ENCODE measurements at places on chromosomes 6 and 20.
A peak's percentile ranks its signal among the peaks of the same experiment; 100 is the strongest.

- DNase-seq, result no peak
Observed at GRCh38 chr6:130754786-130755367, 72.3 kb upstream of the SMLR1 start.

- no peak for DNase-seq
Observed at GRCh38 chr6:16474772-16475493, 236.5 kb downstream of the GMPR start.

DNA sequence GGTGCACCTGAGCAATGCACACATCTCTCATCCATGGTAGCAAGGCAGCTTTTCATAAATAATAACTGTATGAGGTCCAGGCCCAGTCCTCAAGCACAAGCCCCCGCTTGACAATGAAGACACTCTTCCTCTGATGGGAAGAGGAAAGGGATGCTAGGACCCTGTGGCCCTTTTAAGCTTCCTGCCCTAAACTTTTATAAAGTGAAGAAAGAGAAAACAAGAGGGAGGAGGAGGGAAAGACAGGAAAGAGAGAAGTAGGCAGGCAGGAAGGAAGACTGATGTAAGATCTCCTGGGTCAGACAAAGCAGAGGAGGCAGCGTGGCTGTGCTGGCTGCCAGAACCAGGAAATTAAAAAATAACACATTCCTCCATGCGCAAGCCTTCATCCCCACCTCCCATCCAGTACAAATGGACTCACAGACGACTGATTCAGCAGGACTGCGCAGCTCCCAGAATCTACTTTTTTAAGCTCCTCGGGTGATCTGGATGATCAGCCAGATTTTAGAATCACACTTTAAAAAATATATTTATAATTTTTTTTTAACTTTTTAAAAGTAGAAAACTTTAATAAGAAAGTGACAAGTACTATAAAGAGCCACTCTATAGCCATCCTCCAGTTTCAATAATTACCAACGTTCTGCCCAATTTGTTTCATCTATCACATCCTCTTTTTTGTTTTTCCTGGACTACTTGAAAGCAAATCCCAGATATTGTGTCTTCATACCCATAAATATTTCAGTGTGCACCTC lies 16.5 kb downstream of the TNFAIP3 start:
- DNase-seq, result no peak

DNA sequence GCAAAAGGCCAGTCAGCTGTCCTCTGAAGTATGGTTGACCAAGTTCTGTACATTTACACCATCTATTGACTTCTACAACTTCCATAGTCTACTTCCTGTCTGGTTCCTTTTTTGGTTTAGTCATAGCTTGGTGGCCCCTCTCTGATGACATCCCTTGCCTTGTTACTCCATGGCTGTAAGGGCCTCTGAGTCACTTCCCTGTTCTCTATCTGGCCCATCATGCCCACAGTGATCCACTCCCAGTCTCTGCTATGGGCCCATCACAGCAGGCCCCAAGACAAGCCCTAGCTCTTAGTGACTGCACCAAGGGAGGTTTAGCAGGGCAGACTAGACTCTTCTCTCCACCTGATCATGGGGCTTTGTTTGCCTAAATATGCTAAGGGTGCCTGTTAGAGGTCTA lies 441.6 kb downstream of the HACE1 start:
- DNase-seq, result no peak

DNA sequence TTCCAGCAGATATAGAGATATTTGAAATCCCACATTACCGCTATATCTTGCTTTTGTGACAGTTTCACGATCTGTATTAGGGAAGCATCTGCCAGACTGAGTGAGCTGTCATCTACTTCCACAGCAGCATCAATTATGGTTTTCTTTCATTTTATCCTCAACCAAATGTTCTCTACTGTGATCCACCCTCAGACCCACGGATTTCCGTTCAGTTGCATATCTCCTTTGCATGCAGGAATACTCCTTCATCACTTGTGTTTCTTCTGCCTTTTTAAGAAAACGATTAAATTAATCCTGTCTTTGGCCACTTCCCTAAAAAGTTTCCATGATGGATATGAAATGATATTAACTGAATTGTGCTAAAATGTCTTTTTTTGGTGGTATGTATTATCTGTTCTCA lies 262.1 kb upstream of the ADGRB3 start:
- DNase-seq, result no peak

DNA sequence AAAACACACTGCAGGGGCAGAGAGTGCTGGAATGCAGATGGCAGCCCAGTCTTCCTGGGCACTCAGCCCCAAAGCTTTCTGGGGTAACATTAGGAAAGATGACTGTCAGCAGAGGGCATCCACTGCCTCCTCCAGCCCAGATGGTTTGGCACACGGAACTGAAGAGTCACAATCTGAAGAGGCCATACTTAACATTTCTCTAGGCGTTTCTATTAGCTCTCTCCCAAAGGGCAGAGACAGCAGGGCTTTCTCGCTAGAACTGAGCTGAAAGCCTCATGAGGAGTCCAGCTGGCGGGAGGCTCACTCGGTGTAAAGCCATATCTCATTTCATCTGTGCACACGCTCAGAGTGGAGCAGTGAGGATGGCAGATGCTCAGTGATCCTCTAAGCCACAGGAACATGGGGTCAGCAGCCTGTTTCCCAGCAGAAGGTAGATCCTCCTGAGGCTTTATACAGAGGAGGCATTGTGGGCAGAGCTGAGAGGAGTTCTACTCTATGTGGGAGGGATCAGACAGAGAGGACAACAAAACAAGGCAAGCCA lies 28.1 kb downstream of the ALDH8A1 start:
- DNase-seq, result no peak

DNA sequence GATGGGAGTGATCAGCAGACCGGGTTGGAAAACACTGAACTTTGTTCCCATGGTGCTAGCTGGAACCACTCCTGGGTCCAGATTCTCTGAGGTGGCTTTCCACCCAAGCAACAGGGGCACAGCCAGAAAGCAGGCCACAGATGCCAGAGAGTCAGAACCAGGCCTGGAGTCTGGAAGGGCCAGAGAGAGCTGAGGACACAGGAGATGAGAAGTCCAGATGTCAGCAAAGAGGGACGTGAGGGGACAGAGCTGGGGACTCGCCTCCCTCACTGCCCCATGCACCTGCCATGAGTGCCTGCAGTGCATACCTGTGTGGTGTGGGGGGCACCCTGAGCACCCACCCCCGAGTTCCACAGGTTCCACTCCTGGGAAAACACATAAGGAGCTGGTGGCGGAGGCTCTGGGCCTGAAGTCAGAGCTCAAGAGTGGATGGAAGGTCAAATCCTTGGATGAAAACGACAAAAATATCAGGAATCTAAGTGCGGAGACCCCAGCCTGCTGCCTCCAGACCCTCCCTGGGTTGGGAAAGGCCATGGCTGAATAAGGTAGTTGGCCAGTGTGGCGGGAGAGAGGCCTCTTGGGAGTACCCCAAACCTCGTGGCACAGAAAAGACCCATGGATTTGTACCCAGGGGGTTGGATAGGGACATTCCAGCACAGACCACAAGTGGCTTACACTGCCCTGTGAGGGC lies 224.2 kb downstream of the SYNDIG1 start:
- DNase-seq, result no peak

GRCh38 chr6:35967076-35967774 lies 46.3 kb upstream of the SRPK1 start:
- DNase-seq, result no peak

DNA sequence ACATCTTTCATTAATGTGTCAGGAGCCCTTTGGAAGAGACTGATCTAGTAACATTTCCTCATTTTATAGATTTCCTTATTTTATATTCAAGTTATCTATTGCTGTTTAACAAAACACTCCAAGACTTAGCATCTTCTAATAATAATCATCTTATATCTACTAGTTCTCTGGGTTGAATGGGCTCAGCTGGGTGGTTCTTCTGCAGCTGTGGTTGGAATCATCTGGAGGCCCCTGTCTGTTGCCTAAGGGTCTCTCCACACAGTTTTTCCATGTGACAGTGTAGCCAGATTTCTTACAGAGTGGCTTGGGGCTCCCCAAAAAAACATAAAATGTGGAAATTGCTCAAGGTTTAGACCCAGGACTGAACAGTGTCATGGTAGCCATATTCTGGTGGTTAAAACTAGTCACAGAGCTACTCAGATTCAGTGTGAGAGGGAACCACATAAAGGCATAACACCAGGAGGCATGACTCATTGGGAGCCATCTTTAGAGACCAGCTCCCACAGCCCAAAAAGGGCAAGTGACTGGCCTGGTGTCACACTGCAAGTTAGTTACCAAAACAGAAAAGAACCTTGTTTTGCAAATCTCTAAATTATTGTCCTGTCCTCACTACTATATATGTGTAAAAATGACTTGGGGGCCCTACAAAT lies 11.5 kb downstream of the SLC2A10 start:
- DNase-seq, result peak; percentile 20

DNA sequence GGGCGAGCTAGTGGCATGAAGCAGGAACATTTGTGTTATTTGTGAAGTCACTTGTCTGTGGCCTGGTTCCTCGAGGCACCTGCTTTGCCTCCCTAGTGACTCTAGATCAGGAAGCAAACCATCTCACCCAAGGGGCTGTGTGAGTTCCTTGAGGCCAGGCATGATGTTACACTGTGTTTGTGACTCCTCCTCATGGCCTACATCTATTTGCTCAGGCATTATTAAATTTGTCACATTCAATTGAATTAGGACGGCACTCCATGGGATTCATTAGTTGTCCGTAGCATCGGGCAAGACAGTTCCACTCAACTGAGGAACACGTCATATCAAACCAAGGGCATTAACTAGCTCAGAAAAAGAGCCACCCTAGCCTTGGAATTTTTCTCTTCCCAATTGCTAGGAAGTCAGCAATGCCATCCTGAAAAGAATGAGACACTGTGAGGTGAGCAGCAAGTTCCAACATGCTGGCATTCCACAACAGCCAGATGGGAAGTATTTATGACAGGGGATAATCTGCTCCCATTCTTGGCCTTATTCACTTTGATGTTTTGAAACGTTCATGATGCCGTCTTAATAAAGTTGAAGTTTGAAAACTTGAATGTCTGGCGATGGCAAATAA lies 17.2 kb downstream of the TMEM200A start:
- no peak for DNase-seq

DNA sequence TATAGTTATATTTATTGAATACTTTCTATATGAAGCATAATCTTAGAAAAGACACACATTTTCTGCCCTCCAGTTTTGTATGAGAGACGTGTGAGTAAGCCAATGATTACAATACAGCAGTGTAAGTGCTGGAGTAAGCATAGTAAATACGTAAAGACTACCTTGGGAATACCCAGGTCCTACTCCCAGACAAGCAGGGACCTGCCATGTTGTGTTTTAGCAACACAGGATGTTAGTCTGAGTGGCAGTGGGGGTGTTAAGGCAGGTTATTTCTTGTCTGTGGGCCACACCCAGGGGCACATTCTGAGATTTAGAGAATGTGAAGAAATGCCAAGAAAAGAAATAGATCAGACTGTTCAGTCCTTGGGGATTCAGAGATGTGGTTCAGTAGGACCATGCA lies 34.3 kb upstream of the RNF144B start:
- no peak for DNase-seq

DNA sequence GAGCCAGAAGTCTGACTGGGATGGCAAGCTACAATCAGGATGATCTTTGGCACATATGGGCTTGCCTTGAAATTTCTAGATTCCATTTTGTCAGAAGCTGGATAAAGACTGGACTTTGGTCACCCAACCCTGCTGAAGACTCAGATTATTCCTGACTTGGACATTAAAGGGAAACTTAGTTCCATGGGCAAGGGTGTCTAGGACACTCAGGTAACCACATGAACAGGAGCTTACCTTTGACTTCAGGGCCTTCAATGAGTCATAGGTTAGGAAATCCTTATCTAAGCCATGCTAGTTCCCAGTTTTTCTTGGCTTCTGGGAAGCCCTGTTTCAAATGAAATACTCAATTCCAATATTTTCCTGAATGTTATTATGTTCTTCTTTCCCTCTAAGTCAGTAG lies 28.5 kb upstream of the IFNGR1 start:
- DNase-seq, result no peak

DNA sequence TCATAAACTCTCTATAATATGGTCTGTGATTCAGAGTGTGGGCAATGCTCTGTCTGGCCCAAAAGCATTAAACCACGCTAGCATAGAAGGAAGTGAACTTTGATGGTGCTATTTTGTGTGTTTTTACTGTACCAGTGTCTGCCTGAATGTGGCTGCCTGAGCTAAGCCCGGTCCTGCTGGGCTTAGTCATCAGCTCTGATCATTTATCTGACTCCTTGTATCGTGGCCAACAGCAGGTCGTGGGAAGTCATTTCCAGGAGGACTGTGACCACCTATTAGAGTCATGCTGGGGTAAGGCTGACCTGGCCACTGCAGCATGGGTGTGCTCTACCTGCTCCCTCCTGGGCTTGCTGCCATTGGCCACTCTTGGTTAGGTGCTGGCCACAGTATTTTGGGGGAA lies 239.1 kb upstream of the CEP162 start:
- DNase-seq, result no peak

DNA sequence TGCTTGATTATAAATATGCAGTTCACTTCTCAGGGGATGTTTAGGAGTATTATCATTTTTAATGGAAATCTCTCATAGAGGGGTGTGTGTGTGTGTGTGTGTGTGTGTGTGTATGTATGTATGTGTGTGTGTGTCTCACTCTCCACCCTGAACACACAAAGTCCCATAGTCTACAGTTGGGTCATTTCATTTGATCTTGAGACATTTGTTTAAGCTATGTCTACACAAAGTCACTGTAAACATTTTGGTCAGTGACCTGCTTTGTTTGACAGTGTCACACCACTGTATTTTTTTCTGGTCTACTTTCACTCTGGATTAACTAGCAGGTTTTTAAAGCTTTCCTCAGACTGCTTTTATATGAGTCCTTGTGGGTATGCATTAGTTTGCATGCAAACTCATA lies 215.2 kb downstream of the GRIK2 start:
- DNase-seq, result no peak

GRCh38 chr6:85920782-85921181 lies 278.1 kb upstream of the SYNCRIP start:
- DNase-seq, result no peak

DNA sequence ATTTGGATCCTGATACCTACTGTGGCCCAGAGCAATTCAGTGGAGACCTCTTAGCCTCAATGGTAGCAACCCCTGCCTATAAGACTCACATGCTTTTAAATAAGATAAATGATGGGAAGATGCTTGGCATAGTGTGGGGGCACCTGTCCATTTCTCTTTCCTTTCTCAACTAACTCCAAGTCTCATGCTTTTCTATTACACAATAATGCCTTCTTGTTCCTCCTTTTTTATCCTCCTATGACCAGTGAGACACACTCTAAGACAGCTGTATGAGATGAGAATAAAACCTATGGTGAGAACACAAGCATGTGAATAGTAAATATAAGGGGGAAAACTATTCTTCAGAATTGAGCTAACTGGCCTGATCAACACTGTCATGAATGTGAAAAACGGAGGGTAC lies 147.0 kb upstream of the STXBP5 start:
- DNase-seq, result no peak

DNA sequence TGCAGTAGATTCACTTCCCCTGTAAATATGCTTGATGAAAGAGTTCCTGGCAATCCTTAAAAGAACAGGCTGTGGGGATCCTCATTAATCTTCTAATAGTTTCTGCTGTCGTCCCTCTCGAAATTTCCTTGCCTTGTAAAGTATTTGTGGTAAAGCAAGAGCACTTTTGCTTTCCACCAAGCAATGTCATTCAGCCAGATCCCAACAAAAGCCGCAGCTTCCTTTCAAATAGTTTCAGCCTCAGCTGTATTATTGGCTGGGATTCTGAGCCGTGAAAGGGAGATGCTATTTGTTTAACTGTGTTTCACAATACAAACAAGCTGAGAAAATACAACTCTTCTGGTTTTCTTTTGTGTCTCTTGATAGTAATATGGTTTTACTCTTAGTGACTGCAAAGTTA lies 48.9 kb upstream of the EPHA7 start:
- DNase-seq, result no peak
